ENCODE measurements at places on chromosomes 3 and 15.

- DNase-seq: no peak
These were observed 34.0 kb upstream of the GK5 start for GRCh38 chr3:142259359-142259758.

GRCh38 chr15:63970621-63971426 is 75.5 kb downstream of the DAPK2 start:
- no peak for DNase-seq

DNA sequence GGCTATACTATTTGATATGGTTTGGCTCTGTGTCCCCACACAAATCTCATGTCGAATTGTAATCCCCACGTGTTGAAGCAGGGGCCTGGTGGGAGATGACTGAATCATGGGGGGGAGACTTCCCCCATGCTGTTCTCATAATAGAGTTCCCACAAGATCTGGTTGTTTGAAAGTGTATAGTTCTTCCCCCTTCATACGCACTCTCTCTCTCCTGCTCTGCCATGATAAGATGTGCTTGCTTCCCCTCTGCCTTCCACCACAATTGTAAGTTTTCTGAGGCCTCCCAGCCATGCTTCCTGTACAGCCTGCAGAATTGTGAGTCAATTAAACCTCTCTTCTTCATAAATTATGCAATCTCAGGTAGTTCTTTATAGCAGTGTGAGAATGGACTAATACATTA is 290.1 kb upstream of the CHRM5 start:
- DNase-seq: no peak

DNA sequence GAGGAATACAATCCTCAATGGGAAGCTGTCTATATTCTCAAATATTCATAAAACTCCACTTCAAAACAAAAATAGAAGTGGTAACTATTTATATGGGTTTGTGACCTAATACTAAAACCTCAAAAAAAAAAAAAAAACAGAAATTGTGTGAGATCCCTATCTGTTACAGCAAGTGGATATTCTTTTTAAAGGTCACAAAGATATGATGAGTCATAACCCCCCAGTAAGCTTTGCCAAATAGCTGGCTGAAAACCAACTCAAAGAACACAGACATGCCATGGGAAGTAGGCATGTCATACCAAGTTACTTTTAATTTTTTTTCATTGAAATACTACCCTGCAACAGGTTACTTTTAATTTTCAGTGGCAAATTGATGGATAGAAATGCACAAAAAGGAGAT is 62.5 kb downstream of the CBLB start:
- DNase-seq: no peak

DNA sequence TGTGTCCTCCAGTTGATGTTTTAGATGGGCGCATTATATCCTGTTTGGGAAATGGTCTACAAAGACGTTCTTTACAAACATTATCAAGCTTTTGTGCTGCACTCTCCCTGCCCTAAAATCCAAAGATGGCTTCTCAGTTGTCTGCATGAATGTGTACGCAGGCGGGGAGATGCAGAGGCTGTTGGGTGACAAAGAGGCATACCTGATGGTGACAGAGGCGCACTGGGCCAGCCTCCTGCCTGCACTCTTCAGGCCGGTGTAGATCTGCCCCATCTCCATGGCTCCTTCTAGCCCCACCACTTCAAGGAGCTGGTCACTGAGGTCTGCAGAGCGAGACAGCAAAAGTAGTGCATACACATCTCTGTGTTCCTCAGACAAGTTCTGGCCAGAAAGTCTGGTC is 55.8 kb upstream of the ETV5 start:
- DNase-seq: no peak

DNA sequence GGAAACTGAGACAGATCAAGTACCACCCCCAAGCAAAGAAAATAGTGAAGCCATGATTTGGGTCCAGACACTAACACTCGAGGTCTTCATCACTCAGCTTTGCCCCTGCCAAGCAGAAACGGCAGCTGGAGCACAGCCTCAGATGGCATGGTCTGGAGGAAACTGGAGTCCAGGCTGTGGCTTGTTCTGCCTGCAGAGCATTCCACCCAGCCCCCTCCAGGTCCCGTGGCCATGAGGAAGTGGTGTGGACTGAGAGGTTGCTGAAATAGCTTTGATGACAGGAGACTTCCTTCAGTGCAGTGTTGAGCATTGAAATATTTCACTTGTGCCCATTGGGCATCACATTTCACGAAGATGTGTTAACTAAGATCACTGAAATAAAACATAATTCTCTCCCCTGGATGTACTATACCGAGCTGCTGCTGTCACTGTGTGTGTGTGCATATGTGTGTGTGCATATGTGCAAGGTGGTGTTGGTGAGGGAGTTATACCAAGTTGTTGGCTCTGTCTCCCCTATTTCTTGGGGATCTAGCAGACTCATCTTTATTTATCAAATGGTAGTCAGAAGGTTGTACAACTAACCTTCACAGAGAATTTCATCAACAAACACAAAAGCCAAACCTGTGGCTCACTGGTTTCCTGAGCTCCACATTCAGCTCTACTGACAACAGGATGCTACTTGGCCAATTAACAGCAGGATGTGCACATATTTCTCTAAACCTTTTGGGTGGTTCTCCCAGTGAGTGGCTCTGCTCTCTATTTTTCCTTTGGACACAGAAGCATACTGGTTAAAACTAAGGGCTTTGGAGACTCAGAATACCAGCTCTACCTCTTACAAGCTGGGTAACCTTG is 660.1 kb upstream of the CFAP20DC start:
- DNase-seq: peak; percentile 90

GRCh38 chr3:51727500-51727899 is 20.6 kb downstream of the GRM2 start:
- no peak for DNase-seq

- DNase-seq: no peak
These were observed 56.8 kb downstream of the PHLDB2 start for GRCh38 chr3:111915905-111916304.

DNA sequence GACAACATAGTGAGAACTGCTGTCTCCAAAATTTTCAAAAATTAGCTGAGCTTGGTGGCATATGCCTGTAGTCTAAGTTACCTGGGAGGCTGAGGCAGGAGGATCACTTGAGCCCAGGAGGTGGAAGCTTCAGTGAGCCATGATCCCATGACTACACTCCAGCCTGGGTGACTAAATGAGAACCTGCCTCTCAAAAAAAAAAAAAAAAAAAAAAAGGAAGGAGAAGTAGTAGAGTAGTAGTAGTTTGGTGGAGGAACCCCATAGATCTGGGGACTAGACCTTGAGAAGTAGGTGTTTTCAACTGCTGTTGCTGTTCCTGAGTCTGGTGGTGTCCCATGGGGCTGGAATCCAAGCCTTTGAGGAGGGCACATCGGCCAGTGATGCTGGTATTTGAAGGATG is 38.4 kb upstream of the UBE2E2 start:
- no peak for DNase-seq

- DNase-seq: no peak
These were observed 66.3 kb upstream of the CRTC3 start for GRCh38 chr15:90463381-90463780.

DNA sequence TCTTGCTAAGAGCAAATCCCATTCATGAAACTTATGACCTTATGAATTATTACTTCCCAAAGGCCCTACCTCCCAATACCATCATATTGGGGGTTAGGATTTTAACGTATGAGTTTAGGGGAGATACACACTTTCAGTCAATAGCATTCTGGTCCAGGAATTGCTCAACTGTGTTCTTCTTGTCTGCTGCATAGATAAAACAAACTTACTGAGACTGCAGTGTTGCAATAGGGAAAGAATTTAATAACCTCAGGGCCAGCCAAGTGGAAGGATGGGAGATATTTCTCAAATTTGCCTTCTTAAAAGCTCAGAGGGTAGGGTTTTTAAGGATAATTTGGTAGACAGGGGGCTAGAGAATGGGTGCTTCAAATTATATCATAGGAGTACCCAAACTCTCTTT is 625.8 kb downstream of the OTOL1 start:
- DNase-seq: no peak
